ENCODE measurements at places on chromosomes 11 and 22. TPM values are rescaled to one million over a fixed set of nuclear protein-coding genes. Genes with fewer than 3 reads are reported as not detected.

SCGB1A1 gene
- not detected for polyA plus RNA-seq

ALX4 gene
- polyA plus RNA-seq, result 0.17 TPM

RFPL1 gene
- 1.4 TPM for polyA plus RNA-seq

GAL3ST1 gene
- 18.6 TPM for polyA plus RNA-seq

DNA sequence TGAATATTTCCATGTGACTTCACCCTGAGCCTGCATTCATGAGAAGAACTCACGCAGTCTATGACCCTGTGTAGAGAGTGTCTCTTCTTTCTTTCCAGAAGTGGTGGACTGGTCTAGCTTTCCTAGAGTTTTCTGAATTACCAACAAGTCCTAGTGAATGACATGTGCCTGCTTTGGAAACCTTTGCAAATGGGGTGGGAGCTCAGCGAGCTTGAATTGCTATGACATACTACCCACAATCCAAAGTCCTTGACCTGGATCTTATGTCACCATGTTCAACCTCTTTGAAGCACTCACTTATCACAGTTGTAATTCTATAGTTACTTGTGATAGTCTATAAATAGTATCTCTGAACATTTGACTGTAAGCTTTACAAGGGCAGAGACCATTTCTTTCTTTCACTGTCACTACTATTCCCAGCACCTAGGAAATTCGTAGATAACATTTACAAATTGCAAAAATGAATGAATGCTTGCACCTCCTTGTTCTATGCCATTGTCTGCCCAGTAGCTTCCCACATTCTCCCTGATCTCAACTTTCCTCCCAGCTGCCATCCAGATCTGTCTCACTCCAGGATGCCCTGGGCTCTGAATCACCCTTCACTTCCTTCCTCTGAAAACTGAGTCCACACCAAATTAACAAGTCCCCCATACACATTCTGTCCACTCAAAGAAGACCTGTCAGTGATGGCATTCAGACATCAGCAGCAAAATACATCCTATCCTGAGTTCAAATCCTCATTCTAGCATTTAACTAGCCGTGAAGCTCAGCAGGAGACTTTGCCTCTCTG lies 201.9 kb upstream of the SESN3 start:
- DNase-seq, result no peak

- DNase-seq, result no peak
These were observed 9.0 kb downstream of the TNNT3 start for GRCh38 chr11:1928470-1928890.

DNA sequence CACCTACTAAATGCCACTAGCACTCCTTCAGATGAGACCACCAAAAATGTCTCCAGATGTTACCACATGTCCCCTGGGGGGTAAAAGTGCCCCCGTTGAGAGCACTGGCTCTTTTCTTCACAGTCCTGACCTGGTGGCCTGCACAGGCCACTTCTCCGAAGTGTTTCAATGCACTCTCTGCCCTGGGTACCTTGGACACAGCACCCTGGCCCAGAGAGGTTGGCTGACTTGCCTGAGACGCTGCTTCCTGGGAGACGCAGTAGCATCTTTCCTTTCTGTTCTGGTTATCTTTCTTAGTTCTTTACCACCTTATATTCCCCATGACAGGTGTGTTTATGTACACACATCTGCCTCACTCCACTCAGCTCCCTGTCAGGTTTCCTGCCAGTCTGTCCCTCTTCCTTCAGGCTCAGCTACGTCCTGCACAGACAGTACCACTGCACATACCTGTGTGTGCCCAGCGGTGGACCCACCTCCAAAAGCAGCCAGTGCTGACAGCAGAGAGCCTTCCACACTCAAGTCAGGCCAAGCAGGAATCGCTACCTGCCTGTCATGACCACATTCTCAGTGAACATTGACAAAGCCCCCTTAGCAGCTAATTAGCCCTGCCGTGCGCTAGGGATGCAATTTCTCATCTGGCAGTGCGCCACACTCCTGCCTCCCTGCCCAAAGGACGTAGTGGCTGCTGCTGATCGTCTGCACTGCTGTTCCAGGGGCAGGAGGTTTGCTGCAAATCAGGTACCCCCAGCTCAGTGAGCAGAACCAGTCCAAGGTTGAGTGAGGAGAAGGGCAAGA lies 39.0 kb downstream of the FAM83F start:
- DNase-seq, result no peak

GRCh38 chr22:46846150-46846831 lies 83.8 kb downstream of the TBC1D22A start:
- DNase-seq, result no peak

- DNase-seq, result no peak
These were observed 39.8 kb upstream of the POGLUT3 start for GRCh38 chr11:108538022-108538424.

GRCh38 chr11:8258289-8258688 lies 5.4 kb downstream of the LMO1 start:
- DNase-seq, result no peak

GRCh38 chr11:68966894-68967780 lies 13.6 kb downstream of the MRGPRD start:
- no peak for DNase-seq

DNA sequence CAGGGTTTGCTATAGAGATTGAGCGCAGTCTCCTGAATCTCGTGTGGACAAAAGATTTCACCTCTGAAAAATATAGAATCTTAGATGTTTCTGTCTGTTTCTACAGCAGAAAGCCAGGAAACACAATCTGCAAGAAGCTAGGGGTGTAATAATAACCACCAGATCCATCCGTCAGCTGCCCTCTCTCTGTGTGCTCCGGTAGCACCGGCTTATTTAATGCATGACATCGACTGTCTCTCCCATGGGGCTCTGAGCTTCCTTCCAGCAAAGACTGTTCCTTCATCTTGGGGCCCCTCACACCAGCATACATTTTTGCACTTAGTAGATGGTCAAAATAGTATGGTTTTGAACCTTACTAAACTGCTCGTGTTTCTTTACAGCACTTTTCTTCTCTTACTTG lies 20.2 kb downstream of the BARX2 start:
- no peak for DNase-seq

DNA sequence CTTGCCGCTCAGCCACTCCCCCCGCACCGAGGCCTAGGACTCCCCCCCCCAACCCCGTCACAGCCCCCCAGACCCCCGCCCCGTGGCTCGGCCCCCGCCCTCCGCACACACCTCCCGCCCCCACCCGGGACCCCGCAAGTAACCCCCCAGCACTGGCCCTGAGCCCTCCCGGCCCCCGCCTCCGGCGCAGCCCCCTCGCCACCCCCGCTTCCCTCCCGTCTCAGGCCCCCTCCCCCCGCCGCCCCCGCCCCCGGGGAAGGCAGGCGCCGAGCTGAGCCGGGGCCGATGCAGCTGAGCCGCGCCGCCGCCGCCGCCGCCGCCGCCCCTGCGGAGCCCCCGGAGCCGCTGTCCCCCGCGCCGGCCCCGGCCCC lies 1.5 kb downstream of the SHANK3 start:
- no peak for DNase-seq
